ENCODE measurements at places on chromosomes 6 and 20.

DNA sequence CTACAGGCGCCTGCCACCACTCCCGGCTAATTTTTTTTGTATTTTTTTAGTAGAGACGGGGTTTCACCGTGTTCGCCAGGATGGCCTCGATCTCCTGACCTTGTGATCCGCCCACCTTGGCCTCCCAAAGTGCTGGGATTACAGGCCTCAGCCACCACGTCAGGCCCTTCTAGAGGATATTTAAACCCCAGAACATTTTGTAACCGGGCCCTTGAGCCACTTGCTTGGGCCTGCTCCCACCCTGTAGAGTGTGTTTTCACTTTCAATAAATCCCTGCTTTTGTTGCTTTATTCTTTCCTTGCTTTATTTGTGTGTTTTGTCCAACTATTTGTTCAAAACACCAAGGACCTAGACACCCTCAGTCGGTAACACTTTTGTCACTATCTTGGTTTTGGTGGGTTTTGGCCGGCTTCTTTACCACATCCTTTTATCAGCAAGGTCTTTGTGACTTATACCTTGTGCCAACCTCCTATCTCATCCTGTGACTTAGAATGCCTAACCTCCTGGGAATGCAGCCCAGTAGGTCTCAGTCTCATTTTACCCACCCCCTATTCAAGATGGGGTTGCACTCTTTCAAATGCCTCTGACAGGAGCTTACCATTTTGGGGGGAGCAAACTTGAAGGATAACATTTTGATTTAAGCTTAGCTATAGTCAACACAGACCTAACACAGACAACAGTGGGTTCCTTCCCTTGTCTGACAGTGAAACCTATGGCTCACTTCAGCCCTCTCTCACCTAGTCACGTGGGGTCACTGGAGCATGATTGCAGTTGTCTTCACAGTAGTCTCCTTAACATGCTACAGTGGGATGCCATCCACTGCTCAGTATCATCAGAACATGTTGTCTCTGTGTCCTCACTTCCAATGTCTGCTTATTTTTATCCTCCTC, 27.9 kb upstream of the KIF6 start:
- DNase-seq = no peak

DNA sequence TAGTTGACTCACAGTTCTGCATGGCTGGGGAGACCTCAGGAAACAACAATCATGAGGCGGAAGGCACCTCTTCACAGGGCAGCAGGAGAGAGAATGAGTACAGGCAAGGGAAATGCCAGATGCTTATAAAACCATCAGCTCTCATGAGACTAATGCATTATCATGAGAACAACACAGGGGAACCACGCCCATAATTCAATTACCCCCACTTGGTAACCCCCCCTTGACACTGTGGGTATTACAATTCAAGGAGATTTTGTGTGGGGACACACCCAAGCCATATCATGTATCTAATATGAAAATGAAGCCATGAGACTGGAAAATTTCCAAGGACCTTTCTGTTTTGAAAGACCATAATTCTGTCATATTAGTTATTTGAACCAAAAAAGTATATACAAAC, 342.4 kb upstream of the PLCB4 start:
- DNase-seq = no peak

DNA sequence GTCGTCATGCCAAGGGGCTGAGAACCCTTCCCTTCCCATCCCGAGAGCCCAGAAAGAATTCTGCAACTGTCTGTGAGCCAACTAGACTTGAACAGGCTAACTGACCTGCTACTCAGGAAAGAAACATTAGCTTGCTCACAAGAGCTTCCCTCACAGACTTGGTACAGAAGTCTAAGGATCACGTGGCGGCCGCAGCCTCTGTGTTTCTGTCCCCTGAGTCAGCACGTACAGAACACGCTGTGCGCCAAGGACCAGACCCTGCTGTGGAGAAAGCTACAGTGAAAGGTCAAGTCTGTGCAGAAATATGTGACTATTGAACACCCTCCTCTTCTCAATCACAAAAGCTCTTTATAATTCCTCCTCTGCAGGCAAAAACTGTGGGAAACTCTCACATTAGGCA, 151.3 kb upstream of the QKI start:
- no peak for DNase-seq

GRCh38 chr6:81023007-81023582, 729.4 kb downstream of the TENT5A start:
- DNase-seq = no peak

DNA sequence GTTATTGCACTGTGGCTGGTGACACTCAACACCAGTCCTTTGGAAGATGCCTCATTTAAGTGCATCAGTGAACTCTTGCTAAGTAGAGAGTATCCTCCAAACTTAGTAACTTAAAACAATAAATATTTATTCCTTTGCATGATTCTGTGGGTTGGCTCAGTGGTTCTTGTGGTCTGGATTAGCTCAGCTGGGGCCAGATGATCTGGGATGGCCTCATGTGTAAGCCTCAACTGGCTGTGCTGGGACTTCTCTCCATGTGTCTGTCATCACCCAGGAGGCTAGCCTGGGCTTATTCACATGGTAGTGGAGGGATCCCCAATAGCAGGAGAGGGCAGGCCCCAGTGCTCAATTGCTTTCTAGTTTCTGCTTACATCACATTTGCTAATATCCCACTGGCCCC, 8.3 kb downstream of the LRRN4 start:
- DNase-seq = no peak

GRCh38 chr20:14415467-14415866, 78.1 kb upstream of the FLRT3 start:
- no peak for DNase-seq

- no peak for DNase-seq
Observed at GRCh38 chr6:116282698-116283097, 3.0 kb upstream of the TSPYL1 start.

DNA sequence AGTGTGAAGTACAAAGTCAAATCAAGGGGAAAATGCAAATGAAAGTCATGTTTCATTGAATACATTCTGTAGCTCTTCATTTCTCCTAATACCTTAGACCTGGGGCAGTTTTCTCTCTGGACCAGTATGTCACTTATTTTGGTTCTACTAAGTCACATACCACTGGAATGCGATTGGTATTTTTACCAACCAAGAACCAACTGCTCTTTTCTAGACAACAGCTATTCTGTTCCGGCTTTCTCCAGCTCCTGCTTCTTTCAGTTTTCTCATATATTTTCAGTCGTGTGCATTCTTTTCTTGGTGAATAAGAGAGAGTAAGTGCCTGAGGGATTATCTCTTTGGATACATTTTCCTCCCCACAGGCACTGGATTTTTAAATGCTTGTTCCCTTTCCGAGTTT, 39.2 kb upstream of the SPACA1 start:
- DNase-seq = no peak

DNA sequence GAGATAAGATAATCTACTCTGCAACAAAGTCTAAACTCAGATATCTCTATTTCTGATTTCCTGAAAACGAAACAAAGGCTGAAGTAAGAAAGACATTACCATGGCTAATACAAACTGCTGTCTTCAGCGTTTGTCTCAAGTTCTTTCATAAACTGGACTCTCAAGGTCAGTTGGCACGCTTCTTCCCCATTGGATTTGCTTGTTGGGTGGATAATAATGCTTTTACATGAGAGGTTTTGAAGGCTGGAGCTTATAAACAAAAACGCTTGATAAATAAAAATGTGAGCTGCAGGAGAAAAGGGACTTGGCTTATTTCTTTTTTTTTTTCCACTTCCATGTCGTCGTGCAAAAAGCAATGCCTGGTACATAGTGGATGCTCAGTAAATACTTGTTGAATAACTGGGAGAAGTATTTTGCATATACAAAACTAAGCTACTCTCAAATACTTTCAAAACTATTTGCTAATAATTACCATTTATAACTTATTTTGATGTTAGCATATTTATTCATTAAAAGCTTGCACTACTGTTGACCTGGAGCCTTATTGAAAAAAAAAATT, 65.7 kb upstream of the EEF1A1 start:
- DNase-seq = no peak

- DNase-seq = no peak
Observed at GRCh38 chr6:38218235-38218634, 398.7 kb downstream of the ZFAND3 start.

DNA sequence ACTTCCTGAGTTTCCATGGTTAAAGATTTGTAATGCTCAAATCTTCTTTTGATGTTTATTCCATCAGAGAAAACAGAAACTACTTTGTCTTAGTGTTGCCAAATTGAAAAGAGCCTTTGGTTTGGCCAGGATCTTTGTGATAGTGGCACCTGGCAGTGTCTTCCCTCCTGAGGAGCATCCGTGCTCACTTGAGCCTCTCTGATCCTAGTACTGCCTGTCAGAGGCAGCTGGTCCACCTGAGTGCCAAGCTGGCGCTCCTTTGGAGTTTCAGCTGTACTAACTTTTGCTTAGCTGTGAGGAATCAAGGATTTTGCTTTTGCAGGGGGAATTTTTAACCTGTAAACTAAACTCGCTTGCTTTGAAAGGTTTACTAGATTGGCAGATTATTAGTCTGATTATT, 61.4 kb downstream of the SCAND1 start:
- DNase-seq = no peak

DNA sequence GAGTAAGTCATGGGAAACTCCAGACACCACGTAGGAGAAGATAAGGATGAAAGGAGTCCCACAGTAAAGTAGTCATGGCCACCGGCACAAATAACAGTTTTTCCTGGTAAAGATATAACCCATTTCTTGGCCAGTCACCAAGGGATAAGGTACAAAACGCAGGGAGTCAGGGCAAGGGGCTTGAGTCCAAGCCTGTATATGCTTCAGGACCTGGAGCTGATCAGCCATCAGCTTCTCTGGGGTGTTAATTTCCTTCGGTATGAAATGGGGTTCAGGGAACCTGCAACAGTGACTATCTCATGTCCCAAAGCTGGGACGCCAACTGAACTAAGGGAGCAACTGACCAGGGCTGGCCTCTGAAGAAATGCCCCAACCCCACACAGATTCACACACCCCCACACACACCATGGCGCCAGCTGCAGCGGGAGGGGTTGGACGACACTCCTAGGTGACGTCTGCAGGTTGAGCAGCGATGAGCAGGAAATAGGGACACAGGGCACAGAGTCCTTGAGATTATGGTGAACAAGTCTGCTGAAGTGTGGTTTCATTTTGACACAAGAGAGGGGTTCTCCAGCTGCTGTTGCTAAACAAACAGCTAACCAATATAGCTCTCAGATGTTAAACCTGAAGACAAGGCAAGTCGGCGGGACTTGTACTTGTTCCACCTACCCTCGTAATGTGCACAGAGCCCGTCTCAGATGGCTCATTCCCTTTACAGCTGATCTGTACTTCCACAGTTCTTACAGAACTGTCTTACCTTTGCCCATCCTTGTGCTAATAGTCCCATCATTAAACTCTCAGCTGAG, 7.4 kb upstream of the ADTRP start:
- DNase-seq = no peak

DNA sequence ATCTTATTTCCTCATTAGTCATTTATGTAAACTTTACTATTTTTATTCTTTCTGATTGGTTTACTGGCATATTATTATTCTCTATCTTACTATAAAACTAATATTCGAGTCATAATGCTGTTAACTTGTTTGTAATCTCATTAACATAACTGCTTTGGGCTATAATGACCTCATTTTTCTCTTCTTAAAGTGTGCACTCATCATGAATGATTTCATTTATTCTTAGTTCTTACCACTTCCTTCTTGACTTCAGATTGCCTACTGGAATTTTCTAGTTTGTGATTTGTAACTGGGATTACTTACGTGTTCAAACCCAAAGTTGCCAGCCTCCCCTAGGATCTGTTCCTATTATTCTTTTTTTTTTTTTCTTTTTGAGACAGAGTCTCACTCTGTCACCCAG, 91.8 kb upstream of the TNFAIP3 start:
- no peak for DNase-seq

GRCh38 chr6:124002377-124003081, 198.9 kb downstream of the NKAIN2 start:
- DNase-seq = no peak

DNA sequence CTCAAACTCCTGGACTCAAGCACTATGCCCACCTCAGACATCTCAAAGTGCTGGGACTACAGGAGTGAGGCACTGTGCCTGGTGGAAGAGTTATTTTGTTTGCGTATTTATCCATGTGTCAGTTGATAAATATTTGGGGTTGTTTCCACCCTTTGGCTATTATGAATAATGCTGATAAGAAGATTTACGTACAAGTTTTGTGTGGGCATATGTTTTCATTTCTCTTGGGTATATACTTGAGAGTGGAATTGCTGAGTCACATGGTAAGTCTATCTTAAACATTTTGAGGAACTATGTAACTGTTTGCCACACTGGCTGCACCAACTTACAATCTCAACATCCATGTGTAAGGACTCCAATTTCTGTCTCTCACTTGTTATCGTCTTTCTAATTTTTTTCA, 200.3 kb downstream of the RNGTT start:
- no peak for DNase-seq

GRCh38 chr6:41878246-41878645, 16.9 kb downstream of the USP49 start:
- DNase-seq = no peak

- DNase-seq = no peak
Observed at GRCh38 chr20:9031991-9032390, 36.9 kb upstream of the PLCB4 start.

DNA sequence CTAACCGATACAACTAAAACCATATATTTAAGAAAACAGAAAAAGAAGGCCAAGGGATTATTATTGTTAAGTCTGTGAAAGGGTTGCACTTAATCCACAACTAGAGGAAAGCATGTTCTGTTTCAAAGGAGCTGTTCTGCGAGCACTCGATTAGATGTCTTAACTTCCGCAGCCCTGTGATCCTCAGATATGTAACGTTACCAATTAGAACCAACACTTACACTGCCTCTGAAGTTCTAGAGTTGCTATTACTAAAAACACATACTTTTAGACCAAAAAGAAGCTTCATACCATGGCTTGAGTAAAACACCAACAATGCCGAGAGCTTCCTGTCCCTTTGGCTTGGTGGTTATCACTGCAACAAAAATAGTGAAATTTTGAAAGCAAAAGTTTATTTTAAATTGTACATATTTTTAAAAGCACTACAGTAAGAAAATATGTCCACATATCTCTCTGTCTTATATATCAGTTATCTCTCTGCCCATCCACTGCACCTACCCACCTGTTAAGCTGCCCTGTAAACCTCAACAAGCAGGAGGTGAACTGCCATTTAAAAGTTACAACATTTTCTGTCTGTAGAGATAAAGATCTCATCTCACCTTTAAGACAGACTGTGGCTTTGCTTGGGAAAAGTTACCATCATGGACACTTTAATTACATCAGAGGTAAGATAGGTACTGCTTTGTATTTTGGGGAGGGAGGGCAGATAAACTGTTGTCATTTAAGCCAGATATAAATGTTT, 7.1 kb upstream of the DUSP22 start:
- no peak for DNase-seq

GRCh38 chr20:33602826-33603590, 59.1 kb upstream of the C20orf144 start:
- DNase-seq = no peak

Measured in stimulated activated CD4-positive, alpha-beta T cell treated with anti-CD3 and anti-CD28 coated beads, TNF-alpha, amount 100 ng/mL, for 1 hour (primary cell).